ENCODE measurements at places on chromosomes 16 and 17.

DNA sequence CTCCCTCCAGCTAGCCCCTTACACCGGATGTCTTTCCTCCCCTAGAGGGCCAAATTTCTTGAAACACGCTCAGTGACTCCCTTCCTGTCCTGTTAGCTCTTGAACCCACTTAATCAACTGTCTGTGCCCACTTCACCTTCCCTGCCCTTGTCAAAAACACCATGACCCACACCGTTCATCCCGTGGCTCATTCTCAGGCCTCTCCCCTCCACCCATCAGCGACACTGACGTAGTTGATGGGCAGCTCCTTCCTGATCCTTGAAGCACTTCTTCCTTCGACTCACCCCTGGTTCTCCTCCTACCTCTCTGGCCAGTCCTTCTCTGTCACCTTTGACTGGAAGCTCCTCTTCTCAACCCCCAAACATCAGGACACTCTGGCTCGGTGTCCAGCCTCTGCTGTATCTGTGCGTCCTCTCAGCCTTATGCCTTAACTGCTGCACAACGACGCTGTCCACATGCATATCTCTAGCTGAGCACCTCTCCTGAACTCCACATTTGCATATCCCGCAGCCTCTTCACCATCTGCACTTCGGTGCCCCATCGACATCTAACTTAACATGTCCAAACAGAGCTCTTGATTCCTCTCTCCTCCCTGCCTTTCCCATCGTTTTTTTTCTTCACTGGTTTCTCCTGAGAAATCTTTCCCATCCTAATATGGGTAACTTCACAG, 39.3 kb upstream of the CCDC182 start:
- no peak for DNase-seq

- no peak for DNase-seq
These were observed 149.8 kb upstream of the MAF start for GRCh38 chr16:79750311-79750710.

DNA sequence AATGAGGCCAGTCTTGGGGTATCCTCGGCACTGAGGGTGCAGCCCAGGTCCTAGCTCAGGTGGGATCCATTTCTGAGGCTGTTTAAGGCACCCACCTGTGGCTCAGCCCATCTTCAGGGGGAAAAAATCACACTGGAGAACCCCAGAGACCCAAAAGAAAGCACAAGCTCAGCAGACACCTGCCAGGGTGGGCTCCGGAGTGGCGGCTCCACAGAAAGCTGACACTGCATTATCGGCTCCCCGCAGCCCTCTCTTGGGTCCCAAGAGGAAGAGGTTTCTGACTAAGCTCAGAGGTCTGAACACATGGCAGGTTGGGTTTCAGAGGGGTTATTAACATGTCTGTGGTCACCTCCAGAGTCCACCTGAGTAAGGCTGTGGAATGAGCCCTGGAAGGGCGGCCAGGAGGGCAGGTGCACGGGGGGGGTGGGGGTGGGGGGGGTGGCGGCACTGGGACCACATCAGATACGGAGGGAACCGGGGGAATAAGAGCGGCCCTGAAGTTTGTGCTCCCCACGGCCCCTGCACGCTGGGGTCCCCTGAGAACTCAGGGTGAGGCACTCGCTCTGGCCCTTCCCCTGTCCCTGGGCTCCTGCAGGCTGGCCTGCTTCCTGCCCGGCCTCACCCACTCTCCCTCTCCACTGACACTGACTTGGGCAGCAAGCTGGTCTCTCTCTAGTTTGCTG, 79.5 kb downstream of the TIMM22 start:
- no peak for DNase-seq

DNA sequence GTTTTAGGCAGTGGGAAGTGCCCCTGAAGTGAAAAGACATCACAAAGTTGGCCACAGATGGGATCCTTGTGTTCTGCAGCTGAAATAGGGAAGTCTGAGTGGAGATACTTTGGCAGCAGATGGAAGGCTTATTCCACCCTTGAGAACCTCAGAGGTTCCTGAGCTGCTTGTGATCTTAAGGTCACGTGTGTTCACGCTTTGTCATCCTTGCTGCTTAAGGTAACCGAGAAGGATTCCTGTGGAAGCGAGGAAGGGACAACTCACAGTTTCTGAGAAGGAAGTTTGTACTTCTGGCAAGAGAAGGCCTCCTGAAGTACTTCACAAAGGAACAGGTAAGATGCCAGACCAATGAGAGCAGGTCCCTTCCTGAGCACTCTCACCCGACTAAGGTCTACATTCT, 12.2 kb downstream of the ADAP2 start:
- DNase-seq: no peak

- no peak for DNase-seq
These were observed 50.5 kb upstream of the ZNF469 start for GRCh38 chr16:88331989-88332920.

GRCh38 chr17:59010026-59010425, 96.7 kb downstream of the TRIM37 start:
- DNase-seq: no peak

- no peak for DNase-seq
These were observed 10.0 kb upstream of the KATNB1 start for GRCh38 chr16:57725554-57725953.

DNA sequence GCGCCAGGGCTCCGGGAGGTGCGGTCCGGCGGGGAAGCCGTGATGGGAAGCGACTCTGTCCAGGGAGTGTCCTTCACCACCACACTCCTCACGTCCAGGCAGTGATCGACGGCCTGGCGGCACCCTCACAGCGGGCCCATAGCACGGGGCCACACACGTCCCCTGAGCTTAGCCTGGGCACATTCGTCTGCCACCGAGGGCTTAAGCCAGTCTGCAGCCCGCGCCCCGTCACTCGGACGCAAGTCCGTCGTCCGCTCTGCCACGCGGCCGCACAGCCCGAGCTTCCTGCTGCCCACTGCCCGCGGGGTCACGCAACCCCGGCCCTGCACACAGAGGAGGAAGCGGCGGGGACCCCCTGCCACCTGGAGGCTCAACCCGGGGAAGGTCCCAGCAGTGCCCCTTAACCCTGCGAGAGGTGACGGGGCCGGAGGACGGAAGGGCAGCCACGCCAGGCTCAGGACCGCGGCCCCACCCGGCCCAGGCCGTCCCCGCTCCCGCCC, 3.0 kb upstream of the TBX2 start:
- no peak for DNase-seq

- peak; percentile 13 for DNase-seq
These were observed 94.2 kb downstream of the NTN1 start for GRCh38 chr17:9115214-9116191.

DNA sequence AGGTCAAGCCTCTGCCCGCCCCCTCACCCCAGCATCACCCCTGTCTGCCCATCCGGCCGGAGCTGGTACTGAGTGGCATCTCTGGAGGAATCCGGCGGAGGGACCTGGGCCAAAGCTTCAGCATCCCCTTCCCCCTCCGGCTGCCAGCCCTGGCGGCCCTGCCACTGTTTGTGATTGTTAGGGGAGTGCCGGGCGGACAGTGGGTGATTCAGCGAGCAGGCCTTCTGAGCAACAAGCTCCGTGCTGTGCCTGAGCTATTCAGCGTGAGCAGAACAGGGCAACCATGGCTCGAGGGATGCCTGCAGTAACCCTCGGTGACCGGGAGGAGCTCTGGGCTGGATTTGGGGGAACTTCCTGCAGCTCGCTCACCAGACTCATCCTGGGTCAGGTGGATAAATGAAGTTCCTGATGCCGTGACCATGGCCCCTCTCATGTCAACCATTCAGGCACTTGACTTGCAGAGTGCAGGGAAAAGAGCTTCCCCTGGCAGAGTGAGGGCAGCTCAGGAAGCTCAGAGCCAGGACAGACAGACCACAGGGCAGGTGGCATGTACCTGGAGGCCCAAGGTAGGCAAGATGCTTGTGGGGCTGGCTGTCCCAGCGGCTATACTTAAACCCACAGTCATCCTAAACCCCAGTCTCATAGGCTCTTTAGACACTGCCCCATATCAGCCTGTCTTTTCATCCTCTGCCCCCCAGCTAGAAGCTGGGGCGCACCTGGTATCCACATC, 24.3 kb upstream of the MLKL start:
- no peak for DNase-seq

DNA sequence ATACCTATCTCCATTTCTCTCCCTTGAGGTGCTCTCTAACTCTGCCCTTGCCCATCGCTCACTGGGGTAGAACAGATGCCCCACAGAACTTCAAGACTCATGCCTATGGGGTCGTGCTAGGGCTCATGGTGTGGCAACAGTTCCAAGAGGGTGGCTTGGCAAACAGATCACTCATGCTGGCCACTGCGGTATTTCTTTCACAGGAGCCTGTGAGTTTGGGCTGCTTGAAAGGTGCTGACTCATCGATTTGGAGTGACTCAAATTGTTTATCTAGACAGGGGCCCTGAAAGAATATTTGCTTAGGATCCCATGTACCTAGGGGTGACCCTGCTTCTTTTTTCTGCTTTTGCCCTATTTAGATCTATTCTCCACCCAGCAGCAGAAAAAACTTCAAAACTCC, 69.9 kb downstream of the IRX5 start:
- no peak for DNase-seq

GRCh38 chr16:19522397-19522732, 467 bp upstream of the GDE1 start:
- DNase-seq: no peak

GRCh38 chr16:53865494-53865863, 161.5 kb downstream of the FTO start:
- no peak for DNase-seq

DNA sequence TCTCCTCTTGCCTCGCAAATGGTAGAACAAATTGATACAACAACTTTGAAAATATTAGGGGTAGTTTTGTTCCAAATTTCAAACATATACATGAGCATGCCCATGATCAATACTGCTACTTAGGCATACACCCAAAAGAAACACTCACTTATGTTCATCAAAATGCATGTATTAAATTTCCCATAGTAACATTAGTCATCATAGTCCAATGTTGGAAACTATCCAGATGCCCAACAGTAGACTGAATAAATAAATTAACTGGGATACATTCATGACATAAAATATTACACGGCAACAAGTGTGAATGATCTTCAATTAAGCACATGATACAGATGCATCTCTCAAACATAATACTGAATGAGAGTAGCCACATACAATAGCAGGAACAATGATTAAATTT, 391.6 kb downstream of the CDH11 start:
- no peak for DNase-seq

- no peak for DNase-seq
These were observed 21.5 kb downstream of the TAT start for GRCh38 chr16:71555230-71555891.

DNA sequence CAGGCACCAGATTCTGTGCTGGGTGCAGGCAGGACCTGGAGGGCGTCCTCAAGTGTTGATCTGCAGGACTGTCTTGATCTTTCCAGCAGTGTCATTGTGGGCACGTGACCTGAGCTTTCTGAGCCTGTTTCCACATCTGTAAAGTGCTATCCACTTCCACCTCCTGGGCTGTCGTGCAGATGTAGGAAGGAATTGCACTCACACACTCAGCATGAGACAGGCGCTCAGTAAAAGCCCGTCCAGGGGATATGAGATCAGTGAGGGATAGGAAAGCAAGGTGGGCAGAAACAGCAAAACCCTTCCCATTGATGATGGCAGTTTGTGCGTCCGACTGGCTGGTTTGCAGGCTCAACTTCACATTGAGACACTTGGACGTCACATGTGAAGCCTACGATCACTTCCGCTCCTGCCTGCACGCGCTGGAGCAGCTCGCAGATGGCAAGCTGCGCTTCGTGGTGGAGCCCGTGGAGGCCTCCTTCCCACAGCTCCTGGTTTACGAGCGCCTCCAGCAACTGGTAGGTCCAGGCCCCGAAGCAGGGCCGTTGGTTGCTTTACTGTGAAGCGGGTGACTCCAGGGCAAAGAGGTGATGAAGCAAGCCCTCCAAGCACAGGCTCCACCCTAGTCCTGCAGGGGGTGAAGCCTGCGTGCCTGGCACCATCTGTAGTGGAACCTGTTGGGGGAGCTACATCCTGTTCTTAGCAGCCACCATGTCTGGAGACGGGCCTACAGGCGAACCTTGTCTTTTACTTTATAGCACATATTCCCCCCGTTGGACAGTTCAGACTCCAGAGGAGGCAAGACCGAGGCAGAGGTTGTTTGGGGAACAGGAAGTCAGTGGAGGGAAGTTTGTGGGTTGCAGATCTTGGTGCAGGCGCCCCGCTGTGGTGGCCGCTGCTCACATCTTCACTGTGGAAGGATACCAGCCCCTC, 23.0 kb downstream of the METTL22 start:
- DNase-seq: no peak

- no peak for DNase-seq
These were observed 2.0 kb downstream of the AXIN2 start for GRCh38 chr17:65559461-65559803.

DNA sequence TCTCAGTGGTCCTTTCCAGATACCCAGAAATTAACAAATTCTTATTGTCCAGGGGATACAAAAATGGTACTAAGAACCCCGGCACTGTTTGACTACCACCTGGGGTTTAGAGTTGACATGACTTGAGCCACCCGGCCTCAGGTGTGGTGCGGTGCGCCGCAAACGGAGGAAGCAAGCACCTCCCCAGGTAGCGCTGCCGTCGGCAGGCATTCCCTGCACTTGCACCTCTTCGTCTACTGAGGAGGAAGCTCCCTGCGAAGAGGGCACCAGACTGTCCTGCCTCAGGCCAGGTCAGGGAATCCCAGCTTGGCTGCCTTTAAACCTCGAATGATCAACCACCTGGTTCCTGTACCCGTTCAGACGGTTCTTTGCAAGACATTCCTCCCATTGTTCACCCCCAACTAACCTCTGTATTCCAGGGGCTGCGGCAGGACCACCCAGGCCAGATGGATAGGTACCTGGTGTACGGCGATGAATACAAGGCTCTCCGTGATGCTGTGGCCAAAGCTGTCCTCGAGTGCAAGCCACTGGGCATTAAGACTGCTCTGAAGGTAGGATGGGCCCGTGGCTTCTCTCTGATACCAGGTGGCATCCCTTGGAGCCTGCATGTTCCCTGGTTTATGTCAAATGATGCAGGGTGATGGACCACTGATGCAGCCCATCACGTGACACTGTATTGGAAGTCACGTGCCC, 40.8 kb upstream of the ENDOV start:
- no peak for DNase-seq

GRCh38 chr17:41498276-41498675, 7.1 kb downstream of the KRT13 start:
- no peak for DNase-seq

DNA sequence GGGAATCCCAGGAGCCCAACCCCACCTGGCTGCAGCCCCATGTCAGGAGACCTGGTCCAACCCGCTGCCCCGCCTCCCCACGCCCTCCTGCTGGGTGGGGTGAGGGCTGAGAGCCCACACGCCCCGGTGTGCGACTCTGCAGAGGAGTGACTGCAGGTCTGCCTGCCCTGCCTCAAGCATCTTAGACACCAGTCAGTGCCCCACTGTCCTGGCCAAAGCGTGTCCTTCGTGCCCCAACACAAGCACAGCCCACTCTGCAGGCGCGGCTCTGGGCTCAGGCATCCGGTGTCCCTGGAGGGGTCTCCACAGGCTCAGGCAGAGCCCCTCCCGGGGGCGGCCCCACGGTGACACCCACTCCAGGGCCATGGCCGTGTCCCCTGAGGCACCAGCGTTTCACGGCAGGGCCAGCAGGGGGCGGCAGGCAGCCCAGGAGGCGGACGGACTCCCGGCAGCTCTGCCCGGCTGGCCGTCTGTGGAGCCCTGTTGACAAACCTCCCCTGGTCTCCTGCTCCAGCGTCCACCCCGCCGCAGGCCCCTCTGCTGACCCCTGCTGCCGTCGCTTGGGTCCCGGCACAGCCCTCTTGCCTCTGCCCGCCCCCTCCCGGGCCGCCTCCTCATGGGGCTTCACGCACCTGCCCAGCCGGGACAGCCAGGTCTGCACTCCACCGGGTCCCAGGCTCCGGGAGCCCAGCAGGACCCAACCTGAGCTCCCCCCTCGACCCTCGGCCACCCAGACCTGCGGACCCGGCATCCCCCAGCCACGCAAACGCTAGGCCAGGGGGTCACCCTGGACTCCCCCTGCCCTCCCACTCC, 8.6 kb upstream of the UBE2I start:
- DNase-seq: peak; percentile 44
